Inflammatory macrophage treated with lipopolysaccharide for 1 hour (primary cell): ENCODE measurements at places on chromosomes 11 and 22.

DNA sequence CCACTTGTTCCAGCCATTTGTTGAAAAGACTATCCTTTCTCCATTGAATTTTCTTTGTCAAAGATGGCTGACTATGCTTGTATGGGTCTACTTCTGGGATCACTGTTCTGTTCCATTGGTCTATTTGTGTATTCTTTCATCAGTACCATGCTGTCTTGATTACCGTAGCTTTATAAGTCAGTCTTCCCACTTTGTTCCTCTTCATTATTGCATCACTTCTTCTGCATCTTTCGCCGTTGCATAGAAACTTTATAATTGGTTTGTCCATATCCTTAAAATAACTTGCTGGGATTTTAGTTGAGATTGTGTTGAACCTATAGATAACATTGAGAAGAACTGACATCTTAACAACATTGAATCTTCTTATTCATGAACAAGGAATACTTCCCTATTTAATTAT, 598.8 kb downstream of the TBC1D22A start:
- DNase-seq = no peak

DNA sequence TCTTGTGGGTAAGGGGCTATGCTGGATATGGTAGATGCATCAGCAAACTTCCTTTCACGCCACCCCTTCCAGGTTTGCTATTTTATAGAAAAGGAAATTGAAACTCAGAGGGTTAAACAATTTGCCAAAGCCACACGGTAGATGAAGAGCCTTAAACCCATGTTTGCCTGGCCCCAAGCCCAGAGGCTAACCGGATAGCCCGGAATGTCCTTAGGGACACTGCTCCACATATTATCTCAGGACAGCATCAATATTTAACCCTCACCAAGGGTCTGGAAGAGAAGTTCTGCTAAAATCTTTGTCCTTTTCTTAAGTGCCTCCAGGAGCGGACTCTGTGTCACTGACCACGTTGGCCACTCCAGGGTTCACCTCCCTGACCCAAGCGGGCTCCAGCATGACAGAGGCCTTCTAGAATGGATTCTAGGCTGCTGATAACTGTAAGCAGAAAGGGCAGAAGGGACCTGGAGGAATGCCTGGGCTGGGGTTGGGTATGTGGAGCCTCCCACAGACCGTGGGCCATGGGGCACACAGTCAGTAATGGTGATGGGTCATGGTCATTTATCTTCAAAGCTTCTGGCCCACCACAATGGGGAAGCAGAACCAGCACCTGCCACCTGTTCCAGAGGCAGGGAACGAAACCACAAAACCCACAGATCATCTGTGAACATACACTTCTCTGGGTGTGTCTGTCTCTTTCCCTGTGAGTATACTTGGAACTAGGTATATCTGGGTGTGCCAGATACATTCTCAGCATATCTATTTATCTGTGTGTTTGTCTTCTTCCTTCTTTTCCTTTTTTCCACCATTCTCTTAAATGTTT, 5.4 kb upstream of the TMEM86A start:
- DNase-seq = no peak

DNA sequence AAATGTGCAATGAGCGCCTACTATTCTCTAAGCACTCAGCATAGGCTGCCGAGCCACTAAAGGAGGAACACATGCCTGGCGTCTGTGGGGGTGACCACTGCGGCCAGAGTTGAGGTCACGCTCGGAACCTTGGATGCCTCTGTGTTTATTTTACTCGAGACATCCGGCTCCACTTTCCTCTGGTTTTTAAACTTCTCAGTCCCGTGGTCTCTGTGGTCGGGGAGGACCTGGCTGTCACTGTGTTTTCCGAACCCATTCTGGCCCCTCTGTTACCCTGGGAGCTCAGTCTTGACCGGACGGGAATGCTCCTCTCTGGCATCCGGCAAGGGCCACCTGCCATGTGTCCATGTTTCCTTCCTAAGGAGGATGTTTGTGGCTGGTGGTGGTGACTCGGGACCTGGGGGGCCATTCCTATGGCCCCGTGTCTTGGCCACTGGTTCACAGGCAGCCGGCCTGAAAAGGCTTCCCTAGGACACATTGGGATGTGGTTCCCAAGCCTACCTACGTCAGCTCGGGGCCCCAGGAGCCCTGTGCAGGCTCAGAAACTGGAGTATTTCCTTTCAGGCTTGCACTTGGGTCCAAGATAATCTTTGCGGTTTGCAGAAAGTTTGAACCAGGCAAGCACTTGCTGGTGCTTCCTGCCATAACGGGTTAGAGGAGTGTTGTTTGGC, 46.7 kb upstream of the PARVG start:
- no peak for DNase-seq

- no peak for DNase-seq
Observed at GRCh38 chr11:69401715-69402114, 79.7 kb upstream of the LINC01488 start.

DNA sequence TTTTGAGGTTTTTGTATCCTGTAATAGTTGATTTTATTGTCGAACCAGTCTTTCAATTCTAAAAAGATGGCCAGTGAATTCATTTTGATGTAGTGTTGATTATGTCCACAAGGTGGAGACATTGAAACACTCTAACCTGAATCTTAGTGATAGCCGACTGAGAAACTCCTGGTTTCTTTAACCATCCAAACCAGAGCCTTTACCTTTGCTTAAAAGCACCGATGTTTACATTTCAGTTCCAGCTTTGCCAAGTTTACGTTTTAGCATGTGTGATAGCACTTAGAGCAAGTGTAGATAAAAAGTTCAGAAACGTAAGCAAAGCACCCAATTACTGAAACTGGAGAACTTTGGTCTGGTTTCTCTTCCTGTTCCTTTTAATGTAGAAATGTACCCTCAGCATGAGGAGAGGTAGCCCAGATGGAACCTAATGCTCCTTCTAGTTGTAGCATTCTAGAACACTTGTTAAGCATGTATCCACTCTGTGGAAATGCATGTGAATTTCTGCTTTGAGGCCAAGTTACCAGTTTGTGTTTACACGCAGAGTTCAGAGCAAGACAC, 208.6 kb downstream of the DBX1 start:
- peak; percentile 23 for DNase-seq

DNA sequence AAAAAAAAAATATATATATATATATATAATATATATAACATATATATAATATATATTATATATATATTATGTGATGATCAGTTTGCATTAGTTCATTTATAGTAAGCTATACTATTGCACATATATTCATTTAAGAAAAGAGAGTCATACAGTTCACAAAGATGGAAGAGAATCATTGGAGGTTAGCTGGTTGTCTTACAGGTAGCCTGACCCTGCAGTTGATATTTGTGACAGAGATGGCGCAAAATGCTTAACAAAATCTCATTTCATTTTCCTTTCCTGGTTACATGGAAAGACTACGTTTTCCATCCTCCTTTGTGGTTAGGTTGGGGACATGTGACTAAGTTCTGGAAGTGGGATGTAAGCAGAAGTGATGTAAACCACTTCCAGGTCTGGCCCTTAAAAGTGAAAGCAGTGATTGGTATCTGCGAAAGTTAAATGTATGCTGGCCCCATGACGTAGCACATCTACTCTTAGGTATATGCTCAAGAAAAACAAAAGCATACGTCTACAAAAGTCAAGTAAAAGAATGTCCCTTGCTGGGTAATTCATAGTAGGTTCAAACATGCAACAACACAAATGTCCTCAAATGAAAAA, 7.2 kb upstream of the TMEM135 start:
- peak; percentile 59 for DNase-seq

GRCh38 chr11:830295-831117, 2.2 kb upstream of the CD151 start:
- DNase-seq = peak; percentile 34

DNA sequence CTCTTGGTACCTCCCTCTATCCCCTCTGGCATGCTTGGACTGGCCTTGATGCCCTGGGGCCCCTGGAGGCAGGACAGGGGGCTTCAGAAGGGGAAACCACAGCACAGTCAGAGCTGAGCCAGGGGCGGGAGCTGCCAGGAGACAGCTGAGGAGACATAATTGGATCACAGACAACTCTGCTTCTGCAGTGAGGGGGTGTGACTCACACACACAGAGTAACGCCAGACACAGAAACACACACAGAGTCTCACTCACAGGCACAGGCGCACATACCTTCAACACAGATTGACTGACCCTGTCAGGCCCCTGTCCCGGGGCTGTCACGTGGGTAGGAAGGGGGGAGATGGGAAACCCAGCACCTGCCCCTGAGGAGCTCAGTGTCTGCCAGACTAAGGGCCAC, 20.6 kb downstream of the STARD10 start:
- DNase-seq = no peak

- no peak for DNase-seq
Observed at GRCh38 chr11:57458060-57458409, 2.3 kb upstream of the RTN4RL2 start.

DNA sequence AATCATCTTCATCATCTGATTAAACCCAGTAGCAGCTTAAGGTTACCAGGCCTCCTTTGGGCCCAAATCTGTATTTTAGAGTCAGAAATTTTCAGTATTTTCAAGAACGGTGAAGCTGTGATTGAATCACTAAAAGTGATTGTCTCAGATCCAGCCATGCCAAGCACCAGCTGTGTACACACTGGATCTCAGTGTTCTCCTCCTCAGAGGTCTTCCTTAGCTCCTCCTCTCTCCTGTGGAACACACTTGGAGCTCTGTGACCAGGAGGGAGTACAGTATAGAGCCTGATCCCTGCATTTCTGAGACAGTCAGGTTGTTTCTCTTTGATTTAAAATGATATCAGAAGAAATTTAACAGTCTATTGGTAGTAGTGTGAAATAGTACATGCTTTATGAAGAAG, 401.1 kb downstream of the NTM start:
- DNase-seq = no peak

DNA sequence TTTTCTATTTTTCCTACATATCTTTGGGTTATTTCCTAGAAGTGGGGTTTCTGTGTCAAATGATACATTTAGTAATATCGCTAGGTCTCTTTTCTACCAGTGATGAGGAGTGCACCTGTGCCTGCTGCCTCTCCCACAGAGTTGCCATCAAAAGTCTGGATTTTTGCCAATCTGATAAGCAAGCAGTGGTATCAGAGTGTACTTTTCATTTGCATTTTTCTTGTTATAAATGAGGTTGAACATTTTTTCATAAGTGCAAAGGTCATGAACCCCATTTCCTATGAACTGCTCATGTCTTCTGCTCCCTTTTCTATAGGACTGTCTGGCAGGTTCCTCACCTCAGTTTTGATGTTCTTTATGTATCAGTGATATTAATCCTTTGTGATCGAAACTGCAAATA, 1.7 kb downstream of the TRPM5 start:
- DNase-seq = no peak

DNA sequence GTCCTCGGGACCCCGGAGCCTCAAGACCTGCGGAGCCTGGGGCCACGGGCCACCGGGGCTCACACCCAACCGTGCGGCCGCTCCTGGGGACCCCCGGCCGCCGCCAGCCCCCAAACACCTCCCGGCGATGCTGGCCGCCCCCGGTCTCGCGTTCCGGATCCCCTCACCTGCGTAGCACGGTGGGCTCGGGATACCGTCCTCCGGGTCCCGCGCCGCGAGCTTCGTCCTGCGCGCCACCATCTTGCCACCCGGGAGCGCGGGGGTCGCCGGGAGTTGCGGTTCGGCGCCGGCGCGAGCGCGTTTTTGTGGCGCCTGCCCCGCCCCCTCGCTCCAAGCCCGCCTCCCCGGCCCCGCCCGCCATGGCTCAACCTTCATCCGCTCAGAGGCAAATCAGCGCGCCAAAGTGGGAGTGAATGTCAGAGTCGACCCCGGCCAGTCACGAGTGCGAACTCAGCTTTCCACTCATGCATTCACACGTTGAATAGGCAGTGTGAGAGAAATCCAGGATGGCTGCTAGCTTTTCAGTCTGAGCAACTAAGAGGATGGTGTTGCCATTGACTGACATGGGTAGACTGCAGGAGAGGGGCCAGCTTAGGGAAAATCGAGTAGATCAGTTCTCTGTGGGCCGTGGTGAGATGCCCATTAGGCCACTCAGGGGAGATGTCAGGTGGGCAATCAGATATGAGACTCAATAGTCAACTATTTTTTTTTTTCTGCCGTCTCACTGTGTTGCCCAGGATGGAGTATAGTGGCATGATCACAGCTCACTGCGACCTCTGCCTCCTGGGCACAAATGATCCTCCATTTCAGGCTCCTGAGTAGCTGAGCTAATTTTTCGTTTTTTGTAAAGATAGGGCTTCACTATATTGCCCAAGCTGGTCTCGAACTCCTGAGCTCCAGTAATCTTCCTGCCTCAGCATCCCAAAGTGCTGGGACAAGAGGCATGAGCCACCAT, 28.3 kb downstream of the SERHL2 start:
- peak; percentile 48 for DNase-seq

DNA sequence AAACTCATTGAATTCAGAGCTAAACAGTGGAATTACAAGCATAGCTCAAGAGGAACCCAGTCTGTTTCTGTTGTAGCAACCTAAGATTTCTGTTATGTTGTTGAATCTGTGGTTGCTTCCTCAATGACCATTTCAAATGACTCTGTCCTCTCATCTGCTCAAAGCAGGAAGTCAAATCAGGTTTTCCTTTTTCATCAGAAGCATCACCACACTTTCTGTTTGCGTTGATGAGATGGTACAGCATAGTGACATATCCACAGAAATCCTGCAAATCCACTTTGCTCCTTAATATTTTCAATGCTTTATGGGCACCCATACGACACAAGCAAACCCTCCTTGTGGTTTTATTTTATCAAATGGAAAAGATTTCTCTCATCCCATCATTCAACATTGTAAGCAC, 12.6 kb upstream of the UCP2 start:
- DNase-seq = peak; percentile 71

DNA sequence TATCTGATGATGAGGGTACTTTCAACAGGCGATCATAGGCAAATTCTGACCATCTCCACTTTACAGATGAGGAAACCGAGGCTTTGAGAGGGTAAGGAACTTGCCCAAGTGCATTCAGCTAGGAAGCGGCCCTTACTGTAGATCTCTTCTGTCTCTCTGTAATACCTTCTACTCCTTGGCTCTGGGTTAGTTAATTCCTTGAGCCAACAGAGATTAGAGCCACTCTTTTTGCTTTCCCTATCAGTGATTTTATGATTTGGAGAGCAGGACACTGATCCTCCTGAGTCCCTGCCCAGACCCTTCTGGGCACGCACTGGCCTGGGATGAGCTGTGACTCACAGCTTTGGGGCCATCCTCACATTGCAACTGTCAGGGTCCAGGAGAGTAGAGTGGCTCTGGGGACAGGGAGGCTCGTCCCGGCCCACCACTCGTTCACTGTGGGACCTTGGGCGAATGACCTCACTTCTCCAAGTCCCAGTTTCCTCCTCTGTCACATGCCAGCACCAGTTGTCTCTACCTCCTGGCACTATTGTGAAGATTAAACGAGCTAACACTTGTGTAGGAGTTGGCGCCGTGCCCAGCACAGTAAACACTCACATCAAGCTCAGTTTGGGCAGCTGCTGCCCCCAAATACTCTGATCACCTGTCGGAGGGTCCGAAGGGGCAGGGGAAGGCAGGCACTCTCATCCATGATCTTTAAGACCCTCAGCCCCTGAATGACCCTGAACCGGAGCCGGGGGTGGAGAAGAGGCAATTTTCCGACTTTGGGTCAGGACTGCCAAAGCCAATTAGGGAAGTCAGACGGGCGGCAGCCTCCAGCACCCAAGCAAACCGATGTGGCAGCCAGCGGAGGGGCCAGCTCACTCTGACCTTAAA, 235.0 kb downstream of the MIAT start:
- no peak for DNase-seq

GRCh38 chr11:72754544-72755155, 2.4 kb upstream of the ARAP1 start:
- no peak for DNase-seq

GRCh38 chr11:108589136-108589535, 4.4 kb downstream of the EXPH5 start:
- DNase-seq = no peak
